ENCODE measurements at places on chromosomes 3 and 15.

- DNase-seq, result no peak
These were observed 116.6 kb upstream of the PLXNA1 start for GRCh38 chr3:126866175-126866759.

DNA sequence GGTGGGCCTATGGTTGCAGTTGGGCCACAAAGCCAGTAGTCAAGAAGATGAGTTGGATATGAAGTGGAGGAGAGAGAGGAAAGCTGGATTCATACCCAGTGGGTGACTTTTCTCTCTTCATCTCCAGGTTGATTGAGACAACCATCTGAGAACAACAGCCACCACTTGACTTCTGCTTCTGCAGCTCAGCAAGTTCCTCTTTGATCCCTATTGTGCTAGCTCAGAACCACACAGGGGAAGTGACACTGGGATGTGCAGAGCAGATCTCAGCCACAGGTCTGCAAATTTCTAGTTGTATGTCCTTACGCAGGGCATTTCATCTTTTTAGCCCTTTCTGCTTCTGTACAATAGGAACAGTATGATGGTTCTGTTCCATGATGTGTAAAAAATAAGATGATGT lies 459.2 kb upstream of the ARRDC4 start:
- no peak for DNase-seq

- no peak for DNase-seq
These were observed 436.7 kb upstream of the CFAP20DC start for GRCh38 chr3:59486520-59486919.

DNA sequence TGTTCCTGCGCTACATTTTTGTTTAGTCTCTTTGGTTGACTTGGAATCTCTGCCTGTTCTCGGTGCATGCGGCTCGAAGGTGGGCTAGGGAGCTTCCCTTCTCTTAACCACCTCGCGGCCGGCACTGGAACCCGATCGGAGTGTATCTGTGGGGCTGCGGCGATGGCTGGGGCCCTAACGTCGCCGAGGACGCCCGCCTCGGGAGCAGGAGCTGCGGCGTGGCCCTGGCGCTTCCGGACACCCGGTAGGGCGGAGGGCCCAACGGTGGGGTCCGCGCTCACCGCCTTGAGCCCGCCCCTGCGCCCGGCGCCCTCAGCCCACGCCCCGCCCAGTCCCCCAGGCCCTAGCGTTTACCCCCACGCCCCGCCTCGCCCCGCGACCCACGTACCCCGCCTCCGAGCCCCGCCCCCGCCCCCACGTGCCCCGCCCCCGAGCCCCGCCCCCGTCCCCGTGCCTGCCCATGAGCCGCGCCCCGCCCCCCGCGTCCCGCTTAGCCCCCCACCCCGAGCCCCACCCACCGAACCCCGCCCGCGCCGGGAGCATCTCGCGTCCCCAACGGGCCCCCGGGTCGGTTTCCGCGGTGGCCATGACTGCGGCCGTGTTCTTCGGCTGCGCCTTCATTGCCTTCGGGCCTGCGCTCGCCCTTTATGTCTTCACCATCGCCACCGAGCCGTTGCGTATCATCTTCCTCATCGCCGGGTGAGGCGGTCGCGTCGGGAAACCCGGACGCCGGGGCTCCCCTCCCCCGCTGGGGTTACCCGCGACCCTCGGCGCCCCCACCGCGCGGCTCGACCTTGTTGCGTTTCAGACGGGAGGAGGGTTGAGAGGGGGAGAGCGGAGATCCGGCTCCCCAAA lies at the start of gene APH1B:
APH1B (plus strand) TSS at position 568 of the 855 bp plus-strand sequence; CDS start at position 587, 19 bp downstream.
- DNase-seq, result peak; percentile 77

GRCh38 chr3:131033480-131034080 lies 6.9 kb downstream of the NEK11 start:
- DNase-seq, result peak; percentile 45

- DNase-seq, result peak; percentile 0
These were observed 4.2 kb upstream of the TRAT1 start for GRCh38 chr3:108818404-108818803.

GRCh38 chr15:65289261-65289854 lies 2.7 kb upstream of the PARP16 start:
- no peak for DNase-seq

GRCh38 chr15:60735559-60736047 lies 256.7 kb upstream of the ICE2 start:
- no peak for DNase-seq

DNA sequence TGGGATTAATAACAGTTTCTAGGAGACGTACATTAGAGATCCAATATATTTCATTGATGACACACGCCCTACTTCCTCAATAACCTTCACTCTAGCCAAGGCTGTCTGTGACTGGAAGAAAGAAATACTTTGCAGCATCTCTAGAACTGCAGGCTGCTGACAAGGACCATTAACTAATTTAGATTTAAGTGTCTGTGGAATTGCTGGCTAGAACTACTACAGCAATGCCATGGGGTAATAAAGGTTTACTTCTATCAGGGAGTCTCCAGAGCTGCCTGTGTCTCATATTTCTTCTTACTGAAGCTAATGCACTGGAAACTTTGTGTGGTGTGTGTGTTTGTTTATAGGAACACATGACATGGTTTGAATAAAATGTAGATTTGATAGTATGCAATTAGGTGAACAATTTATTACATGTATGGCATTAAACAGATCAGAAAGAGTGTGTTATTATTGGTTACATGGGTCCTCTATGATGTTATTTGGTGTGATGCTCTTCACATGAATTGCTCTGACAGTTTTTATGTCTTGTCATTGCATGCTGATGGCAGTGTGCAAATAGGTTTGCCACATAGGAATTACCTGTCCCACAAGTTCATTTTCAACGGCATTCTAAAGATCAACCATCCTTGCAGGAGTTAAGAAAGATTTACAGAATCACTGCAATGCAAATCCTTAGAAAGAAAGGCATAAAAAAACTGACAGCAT lies 916.2 kb upstream of the CADM2 start:
- no peak for DNase-seq

GRCh38 chr15:39244776-39245175 lies 336.1 kb upstream of the THBS1 start:
- DNase-seq, result peak; percentile 12

DNA sequence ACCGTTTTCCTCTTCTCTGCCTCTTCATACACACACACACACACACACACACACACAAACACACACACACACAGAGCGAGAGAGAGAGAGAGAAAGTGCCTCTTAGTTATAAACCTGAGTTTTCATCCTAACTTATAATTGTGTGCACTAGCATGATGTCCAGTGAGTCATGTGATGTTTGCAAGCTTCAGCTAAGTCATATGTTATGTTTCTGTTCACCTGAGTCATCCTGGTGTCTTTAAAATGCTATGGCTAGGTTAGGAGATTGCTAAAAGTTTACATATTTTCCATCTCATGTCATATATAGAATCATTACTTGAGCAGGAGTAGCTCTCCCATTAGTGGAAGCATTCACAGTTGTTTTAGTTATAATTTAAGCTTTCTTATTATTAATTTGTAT lies 155.8 kb downstream of the EPHA6 start:
- peak; percentile 31 for DNase-seq

DNA sequence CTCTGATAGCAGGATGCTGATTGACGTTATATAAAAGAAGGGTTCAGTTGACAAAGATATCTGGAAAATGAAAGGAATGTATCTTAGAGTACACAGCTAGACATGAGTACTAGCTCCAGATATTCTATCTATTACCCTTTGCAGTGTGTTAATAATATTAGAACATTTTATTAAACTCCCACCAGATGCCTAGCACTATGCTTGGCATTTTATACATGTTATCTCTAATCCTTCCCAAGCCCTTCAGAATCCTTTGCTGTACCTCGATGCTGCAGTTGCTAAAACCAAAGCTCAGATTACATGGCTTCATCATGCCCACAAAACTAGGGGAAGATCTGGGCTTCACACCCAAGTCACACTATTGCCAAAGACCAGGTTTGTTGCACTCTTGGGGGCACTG lies 350.1 kb upstream of the AZI2 start:
- DNase-seq, result no peak

DNA sequence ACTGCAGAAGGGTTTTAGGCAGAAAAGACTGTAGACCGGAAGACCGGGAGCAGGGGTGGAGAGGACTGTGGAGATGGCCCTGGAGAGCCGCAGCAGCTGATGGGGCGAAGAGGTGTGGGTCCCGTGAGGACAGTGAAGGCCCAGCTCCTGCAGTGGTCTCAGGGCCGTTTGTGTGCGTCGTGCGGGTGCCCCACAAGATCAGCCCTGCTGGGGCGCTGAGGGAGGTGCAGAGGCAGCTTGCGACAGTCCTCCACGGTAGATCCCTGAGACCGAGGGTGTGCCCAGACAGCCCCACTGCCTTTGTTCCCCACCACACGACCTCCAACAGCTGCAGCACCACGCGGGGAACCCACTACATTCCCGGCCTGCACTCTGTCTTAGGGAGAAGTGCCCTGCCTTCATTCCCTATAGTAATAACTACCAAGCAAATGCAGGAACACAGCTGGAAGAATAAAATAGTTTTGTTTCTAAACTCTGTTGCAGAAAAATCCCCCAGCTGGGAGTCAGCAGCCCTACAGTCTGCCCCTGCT lies 19.0 kb upstream of the CRABP1 start:
- DNase-seq, result no peak

DNA sequence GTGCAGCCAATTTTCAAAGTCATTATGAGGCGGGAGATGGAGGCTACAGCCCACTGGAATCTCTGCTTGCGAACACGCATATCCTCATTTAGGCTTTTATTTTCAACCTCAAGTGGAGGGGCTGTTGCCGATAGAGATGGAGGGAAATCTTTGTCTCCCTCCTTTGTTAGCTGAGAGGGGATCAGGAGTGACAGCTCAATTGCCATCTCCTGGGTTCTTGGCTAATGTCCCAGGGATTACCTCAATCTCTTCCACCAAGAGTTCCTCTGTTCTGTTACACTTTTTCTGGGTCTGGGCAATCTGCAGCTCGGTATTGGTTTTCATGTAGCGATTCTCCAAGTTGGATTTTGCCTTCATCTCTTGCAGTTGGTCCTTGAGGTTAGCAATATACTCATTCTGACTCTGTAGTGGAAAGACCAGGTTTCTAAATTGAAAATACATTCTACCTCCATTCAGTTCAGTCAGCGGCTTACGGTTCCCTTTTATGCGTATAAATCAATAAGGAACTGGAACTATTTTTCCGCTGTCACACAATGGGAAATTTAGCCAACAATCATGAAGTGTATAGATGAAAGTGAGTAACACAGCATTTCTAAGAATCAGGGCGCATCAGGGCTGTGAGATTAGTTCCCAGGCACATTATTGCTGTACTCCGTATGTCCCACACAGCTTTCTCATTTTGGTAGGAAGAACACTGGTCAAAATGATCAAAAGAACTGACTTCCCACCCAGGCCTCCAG lies 36.2 kb upstream of the RPL35A start:
- DNase-seq, result no peak

- no peak for DNase-seq
These were observed 297.1 kb upstream of the RARB start for GRCh38 chr3:25130724-25131520.

DNA sequence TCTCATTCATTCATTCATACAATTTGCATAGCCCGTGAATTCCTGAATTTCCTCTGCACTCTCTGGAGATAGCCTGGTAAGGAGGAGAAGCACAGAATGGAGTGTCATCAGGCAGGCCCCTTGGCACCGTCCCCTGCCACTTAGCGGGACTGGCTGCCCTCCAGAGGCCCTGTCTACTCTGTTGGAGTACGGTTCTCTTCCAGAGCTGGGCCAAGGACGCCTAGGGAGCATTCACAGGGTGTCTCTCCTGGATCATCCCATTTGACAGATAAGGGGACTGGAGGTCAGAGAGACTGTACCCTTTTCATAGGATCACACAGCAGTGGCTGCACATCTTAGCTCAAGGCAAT lies 48.0 kb downstream of the PTH1R start:
- no peak for DNase-seq

- DNase-seq, result peak; percentile 22
These were observed 146.0 kb upstream of the TNIK start for GRCh38 chr3:171606151-171606751.

- peak; percentile 24 for DNase-seq
These were observed 387.3 kb upstream of the RARB start for GRCh38 chr3:25040748-25041147.

GRCh38 chr3:45113625-45114050 lies 32.5 kb downstream of the CDCP1 start:
- DNase-seq, result no peak

- no peak for DNase-seq
These were observed 157.3 kb upstream of the BHLHE40 start for GRCh38 chr3:4821975-4822374.

- no peak for DNase-seq
These were observed 23.7 kb downstream of the P3H2 start for GRCh38 chr3:190097025-190097424.

DNA sequence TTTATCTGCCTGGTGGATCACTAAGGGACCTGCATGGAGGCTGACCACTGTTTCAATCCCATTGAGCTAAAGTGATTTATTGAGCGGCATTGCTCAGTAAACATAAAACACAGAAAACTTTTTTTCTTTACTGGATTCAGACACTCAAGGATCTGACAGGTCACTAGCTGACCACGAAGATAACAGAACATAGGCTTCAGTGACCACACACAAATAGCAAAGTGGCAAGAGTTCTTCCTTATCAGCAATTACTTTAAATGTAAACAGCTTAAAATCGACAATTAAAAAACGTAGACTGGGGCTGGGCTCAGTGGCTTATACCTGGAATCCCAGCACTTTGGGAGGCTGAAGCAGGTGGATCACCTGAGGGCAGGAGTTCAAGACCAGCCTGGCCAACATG lies 48.7 kb downstream of the STAG1 start:
- DNase-seq, result no peak

DNA sequence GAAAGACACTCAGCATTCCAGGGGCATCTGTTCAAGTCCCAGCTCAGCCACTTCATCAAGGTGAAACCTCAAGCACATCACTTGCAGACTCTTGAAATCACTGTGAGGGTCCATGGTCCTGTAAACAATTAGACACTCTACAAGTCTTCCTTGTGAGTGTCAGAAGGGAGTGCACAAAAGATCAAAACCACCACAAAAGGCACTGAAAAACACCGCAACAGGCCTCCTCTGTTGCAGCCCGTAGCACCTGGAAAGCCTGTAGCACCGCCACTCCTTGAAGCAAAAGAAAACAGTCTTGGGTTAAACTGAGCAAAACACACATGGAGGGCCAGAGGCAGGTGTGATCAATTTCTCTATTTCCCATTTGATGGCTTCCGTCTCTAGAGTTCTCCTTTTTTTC lies 63.8 kb upstream of the SNRK start:
- DNase-seq, result no peak

GRCh38 chr3:112561484-112561733 lies 353 bp downstream of the ATG3 start:
- DNase-seq, result no peak

- DNase-seq, result no peak
These were observed 227.5 kb upstream of the EPHA3 start for GRCh38 chr3:88879905-88880304.

- DNase-seq, result peak; percentile 91
These were observed 27.2 kb downstream of the AKAP13 start for GRCh38 chr15:85407421-85408269.

GRCh38 chr15:40418126-40418525 lies 12.5 kb downstream of the IVD start:
- no peak for DNase-seq

DNA sequence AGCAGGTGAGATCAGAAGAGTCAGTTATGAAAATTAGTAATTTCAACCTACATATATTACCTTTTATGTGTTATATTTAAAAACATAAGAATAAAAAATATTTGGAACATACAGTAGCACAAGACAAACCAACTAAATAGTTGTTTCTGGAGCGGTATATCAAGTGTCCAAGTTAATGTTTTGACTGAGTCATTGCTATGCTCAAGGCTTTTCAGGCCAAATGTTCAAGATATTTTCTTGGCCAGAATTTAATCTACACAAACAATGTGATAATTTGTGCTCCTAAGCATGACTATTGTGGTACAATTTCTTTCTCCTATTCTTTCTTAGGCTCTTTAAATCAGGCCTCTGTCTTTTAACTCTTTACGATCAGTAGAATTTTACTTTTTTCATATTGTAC lies 412.4 kb downstream of the RAP2B start:
- no peak for DNase-seq

Measured in GM23248 (cell line).